Stimulated activated CD4-positive, alpha-beta T cell treated with anti-CD3 and anti-CD28 coated beads, Interleukin-2, amount 100 ng/mL, for 48 hours (primary cell): ENCODE measurements at places on chromosomes 4 and X.

DNA sequence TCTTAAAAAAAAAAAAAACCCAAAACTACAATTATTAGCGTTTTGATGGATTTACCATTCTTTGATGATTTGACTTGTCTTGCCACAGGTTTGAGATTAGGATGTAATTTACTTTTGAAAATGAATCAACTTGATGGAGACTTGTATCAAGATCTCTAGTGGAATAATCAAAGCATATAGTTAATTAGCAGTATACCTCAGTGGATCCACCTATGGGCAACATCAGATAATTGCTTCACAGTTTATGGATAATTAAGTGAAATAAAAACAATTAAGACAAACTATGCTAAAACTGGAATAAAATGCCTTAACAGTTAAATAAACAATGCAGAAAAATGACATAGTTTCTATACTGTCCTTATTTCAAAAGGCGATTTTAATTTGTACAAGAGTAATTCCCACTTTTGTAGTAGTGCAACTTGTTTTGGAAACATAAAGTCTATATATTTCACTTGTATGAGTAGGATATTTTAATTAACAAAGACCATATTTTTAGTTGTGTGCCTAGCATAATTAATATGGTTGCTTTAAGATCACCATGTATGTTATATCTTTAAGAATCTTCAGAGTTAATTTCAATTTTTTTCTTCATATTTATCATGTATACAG is 4.2 kb downstream of the CPEB2 start:
- no peak for DNase-seq

DNA sequence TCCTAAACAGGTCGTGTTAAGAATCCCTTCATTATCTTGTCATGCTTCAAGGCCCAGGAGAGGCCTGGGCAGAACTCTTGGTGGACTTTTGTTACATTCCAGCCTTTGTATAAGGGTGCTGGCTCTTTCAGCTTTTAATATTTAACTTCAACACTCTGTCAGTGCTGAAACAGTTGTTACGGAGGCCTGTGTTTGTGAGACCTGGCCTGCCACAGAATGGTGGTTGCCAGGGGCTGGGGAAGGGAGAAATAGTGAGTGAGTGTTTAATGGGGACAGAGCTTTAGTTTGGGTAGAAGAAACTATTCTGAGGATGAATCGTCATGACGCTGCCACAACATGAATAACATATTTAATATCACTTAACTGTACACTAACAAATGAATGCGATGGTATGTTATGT is 1027.6 kb upstream of the PRKX start:
- DNase-seq, result no peak

- no peak for DNase-seq
Observed at GRCh38 chr4:87783781-87784180, 15.6 kb upstream of the IBSP start.

DNA sequence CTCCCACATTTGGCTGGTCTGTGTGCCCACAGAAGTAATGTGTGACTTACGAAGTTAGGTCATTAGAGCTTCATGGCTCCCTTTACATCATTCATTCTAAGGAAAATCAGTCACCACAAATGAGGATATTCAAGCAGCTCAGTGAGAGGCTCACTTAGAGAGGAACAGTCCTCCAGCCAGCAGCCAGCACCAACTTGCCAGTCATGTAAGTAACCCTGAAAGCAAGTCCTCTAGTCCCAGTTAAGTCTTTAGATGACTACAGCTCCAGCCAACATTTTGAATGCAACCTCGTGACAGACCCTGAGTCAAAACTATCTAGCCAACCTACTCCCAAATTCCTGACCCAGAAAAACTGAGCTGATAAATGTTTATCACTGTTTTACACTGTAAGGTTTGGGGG is 71.3 kb downstream of the LRBA start:
- no peak for DNase-seq

- no peak for DNase-seq
Observed at GRCh38 chrX:40082447-40083119, 15.2 kb downstream of the BCOR start.
